ENCODE measurements at places on chromosomes 12 and 14.

DNA sequence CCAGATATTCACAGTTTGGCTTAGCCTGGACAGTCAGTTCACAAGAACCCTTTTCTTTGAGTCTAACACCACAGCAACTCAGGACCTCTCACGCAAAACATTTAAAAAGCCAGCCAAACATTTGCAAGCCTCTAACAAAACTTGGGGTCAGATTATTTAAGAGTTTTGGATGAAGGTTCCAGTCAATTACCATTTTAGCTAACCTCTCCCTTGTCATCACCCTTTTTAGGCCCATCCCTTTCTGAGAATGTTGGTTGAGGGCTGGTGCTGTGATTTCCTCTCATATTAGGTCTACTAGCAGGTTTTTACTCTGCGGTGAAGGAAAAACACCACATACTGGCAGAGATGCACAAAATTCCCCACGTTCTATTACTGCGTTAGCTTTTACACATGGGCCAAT lies 20.7 kb downstream of the PAX9 start:
- no peak for DNase-seq

DNA sequence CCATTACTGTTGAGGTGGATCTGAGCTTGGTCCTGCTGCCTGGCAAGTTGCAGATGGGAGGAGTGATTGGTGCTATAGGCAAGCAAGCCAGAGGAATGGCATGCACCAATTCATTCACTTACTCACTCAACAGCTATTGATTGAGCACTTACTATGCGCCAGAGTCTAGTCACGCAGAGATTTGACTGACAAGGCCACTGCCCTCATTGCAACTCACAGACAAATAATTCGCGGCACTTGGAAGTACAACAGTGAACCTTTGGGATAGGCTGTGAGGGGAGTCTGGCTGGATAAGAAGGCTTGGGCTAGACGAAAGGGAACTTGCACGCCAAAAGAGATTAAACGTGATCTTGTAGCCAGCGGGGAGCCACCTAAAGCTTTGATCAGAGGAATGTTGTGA lies 96.2 kb downstream of the NEDD1 start:
- DNase-seq: no peak

- DNase-seq: no peak
Observed at GRCh38 chr14:104917993-104918392, 6.7 kb upstream of the PLD4 start.

GRCh38 chr12:45462506-45462905 lies 246.6 kb downstream of the ANO6 start:
- DNase-seq: no peak

- no peak for DNase-seq
Observed at GRCh38 chr14:65731933-65732506, 319.5 kb downstream of the FUT8 start.

DNA sequence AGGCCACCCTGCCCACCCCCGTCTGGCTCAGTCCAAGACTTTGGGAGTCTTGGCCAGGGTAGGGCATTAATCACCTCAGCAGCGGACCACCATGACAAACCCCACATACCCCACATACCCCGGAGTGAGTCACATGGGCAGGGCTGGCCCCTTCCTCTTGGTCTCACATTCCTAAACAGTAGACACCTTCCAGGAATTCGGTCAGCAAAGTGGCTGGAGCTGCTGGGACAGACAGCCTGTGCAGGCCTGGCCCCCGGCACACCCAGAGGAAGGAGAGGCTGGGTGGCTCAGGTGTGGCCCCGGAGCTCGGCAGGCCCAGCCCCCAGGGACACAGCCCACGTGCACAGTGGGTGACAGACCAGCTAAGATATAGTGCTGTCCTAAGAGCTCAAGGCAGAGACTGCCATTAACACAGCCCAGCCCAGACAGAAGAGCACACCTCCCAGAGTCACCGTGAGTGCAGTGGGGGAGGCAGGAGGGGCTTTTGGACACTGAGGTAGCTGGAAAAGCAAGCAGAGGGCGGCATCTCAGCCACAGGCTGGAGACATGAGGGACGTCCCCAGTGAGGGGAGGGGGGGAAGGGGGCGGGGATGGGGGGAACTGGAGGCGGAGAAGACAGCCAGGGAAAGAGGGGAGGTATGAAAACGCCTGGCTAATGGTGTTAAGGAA lies 24.0 kb downstream of the CCDC85C start:
- no peak for DNase-seq

GRCh38 chr12:61863811-61864210 lies 396.4 kb upstream of the USP15 start:
- no peak for DNase-seq

DNA sequence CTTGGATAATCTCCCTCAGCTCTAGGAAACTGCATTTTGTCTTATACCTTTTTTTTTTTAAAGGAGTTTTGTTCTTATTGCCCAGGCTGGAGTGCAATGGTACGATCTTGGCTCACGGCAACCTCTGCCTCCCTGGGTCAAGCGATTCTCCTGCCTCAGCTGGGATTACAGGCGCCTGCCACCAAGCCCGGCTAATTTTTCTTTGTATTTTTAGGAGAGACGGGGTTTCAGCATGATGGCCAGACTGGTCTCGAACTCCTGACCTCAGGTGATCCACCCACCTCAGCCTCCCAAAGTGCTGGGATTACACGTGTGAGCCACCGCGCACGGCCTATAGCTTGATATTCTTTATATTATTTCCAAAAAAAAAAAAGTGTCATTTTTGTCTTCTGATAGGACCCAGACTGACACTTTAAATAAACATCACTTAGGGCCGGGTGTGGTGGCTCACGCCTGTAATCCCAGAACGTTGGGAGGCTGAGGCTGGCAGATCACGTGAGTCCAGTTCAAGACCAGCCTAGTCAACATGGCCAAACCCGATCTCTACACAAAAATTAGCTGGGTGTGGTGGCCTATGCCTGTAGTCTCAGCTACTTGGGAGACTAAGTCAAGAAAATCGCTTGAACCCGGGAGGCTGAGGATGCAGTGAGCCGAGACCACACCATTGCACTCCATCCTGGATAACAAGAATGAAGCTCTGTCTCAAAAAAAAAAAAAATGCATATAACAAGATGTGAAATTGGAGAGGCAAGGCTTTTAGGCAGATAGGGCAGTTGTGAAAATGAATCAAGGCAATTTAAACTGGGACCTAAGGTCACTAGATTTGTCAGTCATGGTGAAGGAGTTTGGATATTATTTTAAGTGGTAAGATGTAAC lies 18.4 kb downstream of the SLC2A3 start:
- no peak for DNase-seq

- DNase-seq: no peak
Observed at GRCh38 chr12:107159384-107159900, 66.1 kb upstream of the CRY1 start.

DNA sequence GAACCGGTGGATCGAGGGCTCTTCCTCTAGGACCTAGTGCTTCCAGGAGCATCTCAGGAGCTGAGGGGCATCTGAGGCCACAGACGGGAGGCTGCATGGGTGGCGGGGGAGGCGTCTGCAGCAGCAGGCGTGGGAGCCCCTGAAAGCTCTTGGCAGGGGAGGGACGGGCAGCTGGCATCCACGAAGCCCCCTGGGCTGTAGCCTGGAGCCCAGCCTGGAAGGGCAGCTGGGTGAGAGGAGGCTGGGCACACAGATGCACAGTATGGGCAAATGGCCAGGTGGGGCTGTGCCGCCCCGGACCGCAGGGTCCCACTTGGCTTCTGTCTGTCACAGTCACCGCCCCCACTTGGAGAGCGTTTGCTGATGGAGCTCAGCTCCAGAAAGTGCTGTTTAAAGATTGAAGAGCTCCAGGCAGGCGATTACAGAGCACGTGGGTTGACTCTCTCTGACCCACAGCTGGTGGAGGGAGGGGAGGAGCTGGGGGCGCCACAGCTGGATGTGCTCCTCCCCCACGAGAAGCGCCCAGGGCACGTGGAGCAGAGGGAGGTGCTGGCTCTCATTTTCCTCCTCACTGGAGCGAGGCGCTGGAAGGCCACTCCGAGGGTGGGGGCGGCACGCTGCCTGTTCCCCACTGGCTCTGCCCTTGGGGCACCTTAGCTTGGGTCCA lies 155.0 kb upstream of the C14orf180 start:
- peak; percentile 73 for DNase-seq

- DNase-seq: no peak
Observed at GRCh38 chr14:75188086-75188485, 11.7 kb upstream of the TMED10 start.

DNA sequence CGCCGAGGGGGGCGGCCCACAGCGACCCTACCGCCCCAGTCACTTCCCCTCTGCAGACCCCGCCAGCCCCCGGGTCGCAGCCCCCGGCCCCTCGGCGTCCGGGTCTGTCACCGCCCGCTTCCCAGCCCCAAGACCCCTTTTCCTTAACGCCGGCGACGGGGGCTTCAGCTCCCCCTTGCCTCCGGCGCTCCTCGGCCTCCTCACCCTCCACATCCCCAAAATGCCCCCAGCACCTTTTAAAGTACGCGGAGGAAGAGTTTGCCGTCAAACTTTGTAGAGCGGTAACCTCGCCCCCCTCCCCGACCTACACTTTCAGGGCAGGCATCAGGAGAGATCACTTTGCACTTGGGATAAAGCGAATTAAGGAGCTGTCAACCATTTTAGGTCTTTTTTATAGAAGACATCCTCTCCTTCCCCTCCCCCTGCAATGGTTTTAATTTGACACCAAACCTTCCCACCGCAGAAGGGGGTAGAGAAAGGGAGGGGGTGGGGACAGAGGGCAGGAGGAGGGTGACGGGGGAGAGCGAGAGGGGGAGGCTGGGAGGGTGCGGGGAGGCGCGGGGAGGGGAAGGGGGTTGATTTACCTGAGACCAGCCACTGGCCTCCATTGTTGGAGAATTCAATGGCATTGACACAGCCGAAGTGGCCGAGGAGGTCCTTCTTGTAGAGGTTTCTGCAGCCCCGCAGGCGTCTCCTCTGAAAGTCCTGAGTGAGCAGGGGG lies 578 bp downstream of the DCAF5 start:
- DNase-seq: no peak

DNA sequence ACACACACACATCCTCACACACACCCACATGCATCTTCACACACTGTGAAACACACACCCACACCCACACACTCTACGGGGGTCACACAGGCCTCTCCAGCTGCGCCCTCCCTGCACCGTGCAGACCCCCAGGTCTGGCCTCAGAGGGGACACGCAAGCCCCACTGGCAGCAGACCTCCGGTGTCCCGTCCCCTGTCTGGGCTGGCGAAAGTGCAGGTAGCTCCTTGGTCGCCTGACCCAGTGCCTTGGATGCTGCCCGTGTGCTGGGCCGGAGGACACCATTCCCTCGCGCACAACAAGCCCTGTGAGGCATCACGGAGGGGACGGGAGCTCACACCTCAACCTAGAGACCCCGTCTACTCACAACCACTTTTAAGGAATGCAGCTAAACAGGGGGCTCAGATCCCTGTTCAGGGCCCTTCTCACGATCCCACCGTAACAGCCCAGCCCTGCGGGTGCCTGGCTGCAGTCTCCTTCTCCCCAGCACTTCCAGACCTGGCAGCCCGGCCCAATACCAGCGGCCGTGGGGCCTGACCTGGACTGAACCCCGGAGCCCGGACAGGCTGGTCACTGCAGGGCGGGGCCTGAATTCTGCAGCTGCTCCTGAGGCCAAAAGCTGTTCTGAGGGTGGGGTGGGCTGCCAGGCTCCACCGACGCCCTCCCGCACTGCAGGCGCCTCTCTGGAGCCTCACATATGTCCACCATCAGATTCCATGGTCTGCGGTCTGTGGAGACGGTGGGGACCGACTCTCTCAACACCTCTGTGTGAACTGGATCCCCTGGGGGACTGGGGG lies 42.1 kb upstream of the FZD10 start:
- no peak for DNase-seq

DNA sequence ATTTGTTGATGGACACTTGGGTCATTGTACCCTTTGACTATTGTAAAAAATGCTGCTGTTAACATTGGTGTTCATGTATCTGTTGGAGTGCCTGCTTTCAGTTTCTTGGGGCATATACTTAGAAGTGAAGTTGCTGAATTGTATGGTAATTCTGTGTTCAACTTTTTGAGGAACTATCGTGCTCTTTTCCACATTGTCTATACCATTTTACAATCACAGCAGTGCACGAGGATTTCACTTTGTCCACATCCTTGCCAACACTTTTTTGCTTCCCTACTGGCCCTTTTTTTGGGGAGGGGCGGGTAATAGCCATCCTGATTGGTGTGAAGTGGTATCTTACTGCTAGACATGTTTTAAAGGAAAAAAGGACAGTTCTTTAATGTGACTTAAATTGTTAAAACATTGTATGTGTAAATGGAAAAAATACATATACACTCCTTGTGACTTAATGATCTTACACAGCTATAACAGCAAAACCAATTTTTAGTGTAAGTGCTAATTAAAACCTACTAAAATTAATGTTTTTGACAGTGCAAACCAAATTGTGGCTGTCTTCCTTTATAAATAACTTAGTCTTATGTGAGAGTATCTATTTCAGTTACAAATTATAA lies 52.7 kb downstream of the WNK1 start:
- no peak for DNase-seq

- no peak for DNase-seq
Observed at GRCh38 chr14:100988956-100989355, 85.4 kb upstream of the RTL1 start.

- DNase-seq: no peak
Observed at GRCh38 chr12:64001439-64001838, 156.9 kb downstream of the SRGAP1 start.

DNA sequence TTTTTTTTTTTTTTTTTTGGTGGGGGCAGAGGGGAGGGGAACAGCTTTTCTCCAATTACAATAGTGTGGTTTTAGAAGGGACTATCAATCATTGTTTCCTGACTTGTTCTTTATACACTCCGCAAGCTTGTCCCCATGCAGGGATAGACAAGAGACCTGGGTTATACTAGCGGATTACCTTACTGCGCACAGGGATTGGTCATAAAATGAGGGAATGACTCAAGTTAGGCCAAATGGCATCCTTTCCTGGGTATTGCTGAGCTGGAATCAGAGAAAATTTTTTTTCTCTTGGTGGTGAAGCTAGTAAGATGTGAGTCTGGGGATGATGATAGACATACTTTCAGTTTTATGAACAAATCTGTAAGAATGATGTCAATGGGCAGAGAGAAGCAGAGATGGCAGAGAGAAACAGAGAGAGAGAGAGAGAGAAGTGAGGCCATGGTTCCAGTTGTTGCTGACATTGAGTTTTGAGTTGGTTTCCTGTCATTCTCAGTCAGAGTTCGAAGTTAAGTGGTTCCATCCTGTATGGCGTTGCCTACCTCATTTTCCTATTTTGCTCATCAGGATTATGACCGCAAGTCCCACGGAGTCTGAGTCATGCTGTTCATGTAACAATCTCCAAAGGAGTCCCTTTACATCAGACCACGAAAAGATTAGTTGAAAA lies 59.1 kb upstream of the OTOGL start:
- DNase-seq: no peak

GRCh38 chr14:97185186-97185585 lies 388.0 kb downstream of the VRK1 start:
- DNase-seq: no peak

- no peak for DNase-seq
Observed at GRCh38 chr14:23569443-23570151, 2.0 kb upstream of the AP1G2 start.

DNA sequence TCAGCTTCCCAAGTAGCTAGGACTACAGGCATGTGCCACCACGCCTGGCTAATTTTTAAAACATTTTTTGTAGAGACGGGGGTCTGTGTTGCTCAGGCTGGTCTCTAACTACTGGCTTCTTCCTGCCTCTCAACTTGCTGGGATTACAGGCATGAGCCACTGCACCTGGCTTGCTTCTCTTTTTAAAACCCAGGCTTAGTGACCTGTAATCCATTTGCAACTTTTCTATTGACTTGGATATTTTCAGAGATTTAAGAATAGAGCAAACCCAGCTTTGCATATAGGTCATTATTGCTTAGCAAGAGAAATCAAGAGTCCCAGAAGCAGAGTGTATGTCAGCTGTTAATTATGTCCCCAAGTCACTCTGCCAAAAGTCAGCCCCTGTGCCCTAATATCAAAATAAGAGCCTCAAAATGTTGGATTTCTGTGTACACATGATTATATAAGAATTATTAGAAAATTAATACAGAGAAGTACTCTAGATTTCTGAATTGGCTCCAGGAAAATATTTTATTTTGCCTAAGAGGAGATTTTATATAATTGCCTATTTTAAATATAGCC lies 24.9 kb downstream of the TCP11L2 start:
- DNase-seq: no peak
